ENCODE measurements at places on chromosomes 7 and 10. TPM values are rescaled to one million over a fixed set of nuclear protein-coding genes. Genes with fewer than 3 reads are reported as not detected.

- no peak for ATAC-seq
These were observed 1.8 kb downstream of the LFNG start for GRCh38 chr7:2521341-2521745.

DNA sequence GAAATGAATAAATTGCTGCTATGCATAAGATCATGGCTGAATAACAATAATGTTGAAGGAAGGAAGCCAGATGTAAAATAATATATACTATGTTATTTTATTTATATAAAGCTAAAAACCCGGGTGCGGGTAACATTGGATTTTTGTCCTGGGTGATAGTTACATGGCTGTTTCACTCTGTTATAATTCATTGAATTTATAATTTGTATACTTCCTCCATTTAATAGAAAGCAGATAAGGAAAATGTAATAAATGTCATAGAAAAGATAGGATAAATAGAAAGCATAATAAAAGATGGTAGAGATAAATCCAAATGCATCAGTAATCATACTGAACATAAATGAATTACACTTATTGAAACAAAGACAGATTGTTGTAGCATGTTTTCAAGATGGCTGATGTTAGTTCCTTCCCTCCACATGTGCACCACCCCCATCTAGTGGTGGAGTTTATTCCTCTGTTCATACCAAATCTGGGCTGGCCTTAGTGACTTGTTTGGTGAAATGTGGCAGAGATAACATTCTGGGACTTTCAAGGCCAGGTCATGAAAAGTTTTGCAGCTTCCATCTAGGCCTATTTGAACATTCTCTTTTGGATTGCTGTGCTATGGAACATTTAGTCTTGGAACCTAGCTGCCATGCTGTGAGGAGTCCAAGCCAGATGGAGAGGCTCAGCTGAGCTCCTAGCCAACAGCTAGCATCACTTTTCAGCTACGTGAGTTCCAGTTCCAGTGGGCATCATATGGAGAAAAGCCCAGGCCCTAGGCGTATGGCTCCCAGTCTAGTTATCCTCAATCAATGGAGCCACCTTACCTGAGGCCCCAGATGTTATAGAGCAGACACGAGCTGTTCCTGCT is 46.9 kb downstream of the AHCYL2 start:
- ATAC-seq = no peak

TAS2R38 gene
- not detected for total RNA-seq

- no peak for ATAC-seq
These were observed 255.3 kb downstream of the INHBA start for GRCh38 chr7:41447450-41448042.

SLC13A1 gene
- total RNA-seq = not detected

- no peak for ATAC-seq
These were observed 41.1 kb downstream of the STK32C start for GRCh38 chr10:132266594-132267161.

TCERG1L gene
- not detected for total RNA-seq

DNA sequence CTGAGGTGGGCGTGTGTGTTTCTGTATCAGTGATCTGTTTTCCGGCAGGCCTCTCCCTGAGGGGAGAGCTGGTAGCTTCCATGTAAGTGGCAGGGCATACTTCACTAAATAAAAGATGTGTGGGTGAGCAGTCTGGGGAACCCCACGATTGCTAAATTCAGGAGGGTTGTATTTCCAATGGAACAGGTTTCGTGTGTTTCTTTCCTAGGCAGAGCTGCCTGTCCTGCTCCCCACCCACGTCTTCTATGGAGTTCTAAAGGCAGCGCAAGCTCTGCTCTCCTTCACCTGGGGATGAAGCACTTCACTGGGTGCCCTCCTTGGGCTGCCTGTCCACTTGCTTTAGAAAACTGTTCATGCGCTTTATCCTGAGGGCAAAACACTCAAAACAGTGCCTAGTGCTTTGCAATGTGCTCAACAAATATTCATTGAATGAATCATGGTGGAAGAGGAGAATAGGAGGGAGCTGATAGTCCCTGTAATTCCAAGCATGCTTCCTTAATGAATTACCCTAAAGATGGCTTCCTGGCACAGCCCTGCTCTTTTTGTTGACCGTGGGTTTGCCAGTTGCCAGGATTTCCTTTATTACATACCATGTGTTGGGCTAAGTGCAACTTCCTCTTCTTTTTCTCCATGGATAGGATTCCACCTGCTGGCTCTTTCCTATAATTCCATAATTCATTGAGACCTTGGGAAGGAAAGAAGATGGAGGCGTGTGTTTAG is 50.6 kb upstream of the SRPK2 start:
- ATAC-seq = peak; percentile 46

DNA sequence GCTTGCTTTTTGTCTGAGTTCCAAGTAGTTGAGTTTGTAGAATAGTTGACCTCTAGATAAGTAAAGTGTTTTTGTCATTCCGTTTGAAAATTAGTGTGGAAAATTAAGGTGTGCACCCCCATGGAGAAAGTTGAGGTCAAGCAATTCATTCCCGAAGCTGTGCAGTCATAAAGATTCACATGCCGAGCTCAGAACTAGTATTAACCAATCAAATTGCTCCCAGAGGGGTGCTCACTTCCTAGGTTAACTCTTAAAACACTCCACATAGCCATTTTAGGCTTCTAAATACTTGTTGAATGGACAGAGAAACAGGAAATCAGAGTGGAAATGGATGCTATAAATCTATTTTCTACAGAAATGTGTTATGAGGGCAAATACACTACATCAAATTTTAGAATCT is 638.9 kb downstream of the SUGCT start:
- ATAC-seq = no peak

GRCh38 chr10:110794808-110795207 is 76.9 kb upstream of the PDCD4 start:
- ATAC-seq = no peak

DNAAF5 gene
- 17.4 TPM for total RNA-seq

STEAP1B gene
- 2.8 TPM for total RNA-seq

DNA sequence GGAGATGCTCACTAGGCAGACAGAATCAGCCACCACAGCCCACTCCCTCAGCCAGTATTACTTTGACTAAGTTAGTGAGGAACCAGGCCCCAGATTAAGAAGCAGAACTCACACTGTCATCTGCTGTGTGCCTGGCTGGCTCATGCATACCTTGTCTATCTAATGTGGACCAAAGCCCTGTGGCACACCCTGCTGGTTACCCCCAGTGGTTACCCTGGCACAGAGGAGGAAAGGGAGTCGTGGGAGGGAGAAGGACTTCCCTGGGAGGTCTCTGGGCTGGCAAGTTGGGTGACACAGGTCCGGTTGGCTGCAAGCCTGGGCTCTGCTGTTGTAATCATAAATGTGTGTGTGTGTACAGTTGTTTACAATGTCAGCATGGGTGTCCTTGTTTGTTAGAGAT is 7.5 kb upstream of the SH2D4B start:
- no peak for ATAC-seq

DNA sequence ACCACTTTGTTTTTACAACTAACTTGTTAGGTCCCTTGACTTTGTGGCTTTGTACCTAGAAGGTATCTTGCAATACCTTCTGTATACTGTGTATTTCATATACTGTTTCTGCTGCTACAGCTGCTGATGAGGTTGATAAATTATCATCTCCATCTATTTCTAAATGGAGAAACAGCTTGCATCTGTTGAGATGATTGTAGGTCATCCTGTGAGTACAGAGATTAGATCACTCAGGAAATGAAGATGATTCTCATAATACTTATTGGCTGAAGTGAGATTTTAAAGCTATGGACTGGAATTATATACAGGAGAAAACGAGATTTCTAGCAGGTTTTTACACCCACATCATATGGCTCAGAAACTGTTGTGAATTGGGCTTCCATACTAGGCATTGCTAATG is 280.5 kb downstream of the KCND2 start:
- no peak for ATAC-seq

RBP4 gene
- total RNA-seq = not detected

PAX4 gene
- not detected for total RNA-seq

DNA sequence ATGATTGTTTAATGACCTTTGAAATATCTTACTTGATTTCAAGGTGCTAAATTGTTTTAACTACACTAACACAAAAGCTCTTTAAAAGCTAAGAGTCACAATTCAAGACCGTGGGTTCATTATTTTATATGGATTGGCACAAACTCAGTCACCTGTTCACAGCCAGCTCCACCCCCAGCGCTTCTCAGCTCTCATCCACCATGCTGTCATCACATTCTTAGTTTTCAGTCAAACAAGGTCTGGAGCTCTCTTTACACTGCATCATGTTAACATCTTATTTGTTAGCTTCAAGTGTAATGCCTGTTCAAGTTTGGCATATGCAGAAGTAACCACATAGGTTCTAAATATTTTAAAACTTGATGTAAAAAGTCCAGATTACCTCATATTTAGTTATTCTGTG is 180.9 kb upstream of the LRRTM3 start:
- ATAC-seq = no peak

Data from gastroesophageal sphincter (tissue), 4 donors.